ENCODE measurements at places on chromosomes 12 and 14.

DNA sequence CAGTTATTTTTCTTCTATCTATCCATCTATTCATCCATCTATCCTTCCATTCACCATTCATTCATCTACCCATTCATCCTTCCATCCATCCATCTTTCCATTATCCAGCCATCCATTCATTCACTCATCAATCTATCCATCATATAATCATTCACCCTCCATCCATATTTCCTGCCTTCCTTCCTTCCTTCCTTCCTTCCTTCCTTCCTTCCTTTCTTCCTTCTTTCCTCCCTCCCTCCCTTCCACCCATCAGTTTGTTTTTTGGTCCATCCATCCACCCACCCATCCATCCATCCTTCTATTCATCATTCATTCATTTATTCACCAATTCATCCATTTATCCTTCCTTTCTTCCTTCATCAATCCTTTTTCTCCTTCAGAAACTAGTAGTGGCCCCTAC is 34.3 kb upstream of the NOS1 start:
- no peak for DNase-seq

DNA sequence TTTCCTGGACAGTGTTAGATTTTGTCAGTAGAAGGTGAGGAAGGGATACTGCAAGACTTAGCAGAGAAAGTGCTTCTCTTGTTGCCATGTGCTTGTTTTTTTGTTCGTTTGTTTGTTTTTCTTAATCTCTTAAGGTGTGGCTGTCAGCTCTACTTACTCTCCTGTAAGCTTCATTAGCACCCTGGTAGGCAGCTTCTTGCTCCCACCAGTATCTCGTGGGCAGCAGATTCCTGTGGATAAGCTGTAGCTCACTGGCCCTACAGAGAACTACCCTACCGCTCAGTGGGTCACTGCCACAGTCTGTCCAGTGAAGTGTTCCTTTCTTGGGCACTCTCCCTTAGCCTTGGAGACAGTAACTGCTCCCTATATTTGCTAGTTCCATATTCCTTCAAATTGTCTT is 30.1 kb downstream of the VRK1 start:
- DNase-seq: no peak

DNA sequence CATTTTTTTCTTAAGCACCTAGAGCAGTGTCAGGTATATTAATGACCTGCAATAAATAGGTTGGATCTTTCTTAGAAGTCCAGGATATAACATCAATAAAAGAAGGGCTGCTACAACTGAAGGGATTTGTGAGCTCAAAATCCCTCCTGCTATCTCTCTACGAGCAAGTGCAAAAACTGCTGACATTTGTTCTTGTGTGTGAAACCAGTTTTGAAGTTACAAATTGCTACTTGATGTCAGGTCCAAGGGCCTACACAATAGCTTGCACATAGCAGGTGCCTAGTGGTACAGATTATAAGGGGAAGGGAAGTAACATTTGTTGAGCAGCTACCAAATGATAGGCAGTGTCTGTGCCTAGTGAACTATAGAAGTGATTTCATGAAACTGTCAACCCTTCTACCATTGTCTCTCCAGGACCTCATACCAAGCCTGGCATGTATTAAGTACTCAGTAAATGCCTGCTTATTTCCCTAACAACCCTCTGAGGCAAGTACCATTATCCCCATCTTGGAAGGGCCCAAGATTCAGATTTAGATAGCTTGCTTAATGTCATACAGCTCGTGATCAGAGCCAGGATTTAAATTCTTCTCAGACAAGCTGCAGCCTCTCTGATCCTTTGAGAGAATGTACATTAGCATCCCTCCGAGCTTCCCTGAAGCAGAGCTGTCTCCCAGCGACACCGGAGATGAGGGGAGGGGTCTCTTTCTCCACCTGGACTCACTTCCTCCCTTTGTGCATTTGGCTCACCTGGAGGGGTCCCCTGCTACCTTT is 300.3 kb downstream of the ZFP36L1 start:
- no peak for DNase-seq

DNA sequence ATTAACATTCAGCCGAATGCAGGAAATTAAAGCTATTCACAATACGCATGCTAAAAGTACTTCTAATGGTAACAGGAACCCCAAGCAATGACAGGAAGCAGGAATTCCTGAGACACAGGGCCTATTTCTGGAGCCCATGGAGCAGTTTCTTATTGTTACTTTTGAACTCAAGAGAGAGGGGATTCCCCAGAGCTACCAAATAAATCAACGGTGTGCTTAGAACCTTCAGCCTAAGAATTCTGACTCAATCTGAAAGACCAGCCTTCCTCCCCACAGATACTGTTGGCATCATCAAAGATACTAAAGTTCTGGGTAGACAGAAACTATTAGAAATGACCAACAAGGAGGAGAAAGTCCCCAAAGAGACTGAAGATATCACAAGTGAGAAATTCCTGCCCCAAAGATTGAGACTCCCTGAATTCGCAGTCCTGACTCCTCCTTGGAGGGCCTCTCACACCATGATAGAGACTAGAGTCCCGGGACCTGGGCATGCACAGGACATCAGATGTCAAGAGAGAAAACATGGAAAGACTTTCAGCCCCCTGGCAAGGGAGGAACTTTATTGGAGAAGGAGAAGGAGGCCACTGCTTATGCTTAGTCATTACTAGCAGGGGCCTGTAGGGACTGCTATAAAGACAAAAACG is 32.7 kb downstream of the RTRAF start:
- no peak for DNase-seq

GRCh38 chr12:57142121-57142520 is 5.3 kb downstream of the LRP1-AS start:
- DNase-seq: no peak

GRCh38 chr12:31005944-31006361 is 67.7 kb upstream of the DDX11 start:
- DNase-seq: no peak

DNA sequence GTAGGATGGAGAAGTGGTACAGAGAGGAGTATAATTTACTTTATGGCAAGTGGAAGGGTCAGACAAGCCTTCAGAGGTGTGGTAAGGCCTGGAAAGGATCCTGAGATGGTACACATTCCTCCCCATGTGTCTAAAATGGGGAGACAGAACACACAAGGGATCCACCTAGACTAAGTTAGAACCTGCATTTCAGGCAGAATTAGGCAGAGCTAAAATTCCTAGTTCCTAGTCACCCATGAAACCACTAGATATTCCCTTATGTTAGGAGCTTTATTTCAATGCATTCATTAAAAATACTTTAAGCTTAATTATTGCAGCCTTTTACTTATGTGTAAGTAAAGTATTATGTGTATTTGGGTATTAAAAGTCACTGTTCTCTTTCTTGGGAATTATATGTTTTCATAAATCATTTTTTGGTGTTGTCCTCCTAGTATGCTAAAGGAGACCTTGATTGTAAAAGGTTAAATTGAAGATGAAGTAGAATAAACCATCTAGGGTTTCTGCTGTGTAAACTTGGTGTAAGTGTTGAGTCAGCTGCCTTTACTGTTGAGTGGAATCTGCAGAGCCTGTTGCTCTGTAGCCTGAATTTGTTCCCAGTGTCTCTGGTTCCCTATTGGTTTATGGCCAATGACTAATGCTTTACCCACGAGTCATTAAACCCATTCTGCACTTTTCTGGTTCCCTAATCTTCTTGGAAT is 423.2 kb downstream of the ATP23 start:
- no peak for DNase-seq
